ENCODE measurements at places on chromosomes 6 and 20. TPM values are rescaled to one million over a fixed set of nuclear protein-coding genes. Genes with fewer than 3 reads are reported as not detected.

DNA sequence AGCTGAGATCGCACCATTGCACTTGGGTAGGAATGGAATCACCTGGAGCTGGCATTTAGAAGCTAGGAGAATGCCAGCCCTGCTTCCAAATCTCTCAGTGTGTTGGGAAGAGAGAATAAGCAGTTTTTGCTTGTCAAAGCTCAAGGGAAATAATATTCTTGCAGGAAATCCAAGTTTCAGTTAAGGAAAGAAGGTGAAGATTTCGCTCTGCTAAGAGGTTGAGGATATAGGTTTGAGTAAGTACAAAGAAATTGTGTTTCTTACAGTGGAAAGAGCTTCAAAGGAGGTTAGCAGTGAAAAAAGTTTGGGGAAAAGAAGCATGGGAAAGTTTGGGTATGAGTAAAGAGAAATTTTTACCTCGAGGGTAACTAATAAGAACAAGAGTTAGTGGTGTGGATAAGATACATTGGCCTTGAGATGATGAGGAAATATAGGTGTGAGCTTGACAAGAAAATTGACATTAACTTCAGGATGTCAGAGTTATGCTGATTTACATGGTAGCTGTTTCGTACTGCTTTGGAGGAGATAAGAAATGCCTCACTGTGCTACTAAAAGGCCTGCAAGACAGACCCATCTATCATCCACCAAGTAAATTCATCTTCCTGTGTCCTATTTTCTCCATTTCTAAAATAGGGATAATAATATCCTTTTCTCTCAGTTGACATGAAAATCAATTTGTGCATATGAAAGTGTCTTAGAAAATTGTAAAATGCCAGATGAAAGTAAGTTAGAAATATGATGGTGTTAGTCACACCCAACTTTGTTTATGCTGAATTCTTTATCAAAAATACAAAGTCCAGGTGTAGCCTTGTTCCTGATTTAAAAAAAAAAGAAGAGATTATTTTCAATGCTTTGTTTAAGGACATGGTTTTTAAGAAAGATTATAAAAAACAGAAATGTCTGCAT is 12.8 kb upstream of the HINT3 start:
- no peaks in the 10 kb centered on the region for H3K36me3 ChIP-seq
- H3K4me3 ChIP-seq = no peak overlapping the region
- H3K4me1 ChIP-seq = peaks cover 35% of the 10 kb centered on the region

DNA sequence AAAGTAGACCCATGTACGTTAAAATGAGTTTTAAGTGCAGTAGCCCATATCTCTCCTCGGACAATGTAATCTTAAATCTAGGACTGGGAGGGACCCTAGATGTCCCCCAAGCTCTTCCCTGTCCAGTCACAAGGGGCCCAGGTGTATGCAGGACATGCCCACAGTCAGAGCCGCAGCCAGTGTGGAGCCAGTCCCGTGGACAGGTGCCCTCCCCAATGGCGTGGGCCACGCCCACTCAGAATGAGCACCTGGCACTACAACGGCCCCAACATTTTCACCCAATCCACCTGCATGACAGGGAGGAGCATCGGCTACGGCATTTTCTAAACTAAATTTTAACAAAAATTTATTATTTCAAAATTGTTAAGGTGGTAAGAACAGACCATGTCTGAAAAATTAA is 53.2 kb downstream of the WDR27 start:
- H3K36me3 ChIP-seq = no peaks in the 10 kb centered on the region
- H3K4me1 ChIP-seq = no peaks in the 10 kb centered on the region
- H3K27me3 ChIP-seq = no peaks in the 10 kb centered on the region
- H3K27ac ChIP-seq = no peak overlapping the region
- no peak overlapping the region for H3K4me3 ChIP-seq
- DNase-seq = no peak

- no peak overlapping the region for H3K27ac ChIP-seq
- H3K36me3 ChIP-seq = no peaks in the 10 kb centered on the region
- H3K4me3 ChIP-seq = no peak overlapping the region
- peaks cover 43% of the 10 kb centered on the region for H3K27me3 ChIP-seq
- H3K4me1 ChIP-seq = no peaks in the 10 kb centered on the region
Measured at GRCh38 chr6:27608916-27609883, 136.3 kb upstream of the ZNF184 start.

DNA sequence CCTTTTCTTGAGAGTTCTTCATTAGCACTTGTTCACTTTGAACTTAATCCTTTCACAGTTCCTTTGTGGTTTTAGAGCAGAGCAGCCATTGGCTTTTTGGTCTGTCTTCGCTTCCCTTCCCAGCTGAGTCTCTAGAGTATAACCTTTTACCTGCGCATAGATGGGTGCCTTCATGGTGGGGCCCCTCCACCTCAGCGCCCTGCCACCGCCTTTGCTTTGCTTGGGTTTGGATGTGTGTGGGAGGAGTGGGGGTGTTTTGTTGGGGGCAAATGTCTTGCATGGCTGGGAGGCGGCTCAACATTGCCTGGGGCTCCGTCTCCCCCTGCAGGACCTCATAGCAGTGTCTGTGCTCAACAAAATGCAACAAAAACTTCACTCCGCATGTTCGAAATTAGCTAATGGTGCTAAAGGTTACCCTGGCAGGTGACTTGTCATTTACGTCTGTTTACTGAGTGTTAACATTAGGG is 11.9 kb downstream of the PYGB start:
- peaks cover 23% of the 10 kb centered on the region for H3K36me3 ChIP-seq
- no peak overlapping the region for H3K4me3 ChIP-seq
- DNase-seq = no peak
- no peaks in the 10 kb centered on the region for H3K27me3 ChIP-seq
- no peak overlapping the region for H3K27ac ChIP-seq

DNA sequence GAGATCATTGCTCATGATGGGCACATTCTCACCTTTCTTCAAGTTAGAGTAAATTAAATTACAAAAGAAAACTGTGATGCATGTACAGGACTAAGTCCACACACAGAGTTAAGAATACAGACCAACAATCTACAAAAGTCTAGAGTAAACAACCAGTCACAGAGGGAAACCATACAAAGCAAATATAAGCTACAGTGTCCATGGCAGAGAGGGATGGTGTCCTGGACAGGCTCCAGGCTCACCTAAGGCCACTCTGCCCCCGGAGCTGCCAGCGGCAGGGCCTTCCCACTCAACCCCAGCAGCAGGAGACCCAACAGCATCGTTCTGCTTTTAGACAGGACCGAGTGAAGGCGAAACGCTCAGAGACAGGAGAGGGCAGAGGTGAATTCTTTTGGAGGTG is 16.0 kb downstream of the PDE10A start:
- no peak for DNase-seq
- no peak overlapping the region for H3K4me3 ChIP-seq
- no peaks in the 10 kb centered on the region for H3K27me3 ChIP-seq
- H3K36me3 ChIP-seq = no peaks in the 10 kb centered on the region

- H3K27me3 ChIP-seq = peaks cover 13% of the 10 kb centered on the region
- H3K4me1 ChIP-seq = peaks cover 7% of the 10 kb centered on the region
- no peak overlapping the region for H3K4me3 ChIP-seq
- no peak overlapping the region for H3K27ac ChIP-seq
Measured at GRCh38 chr6:170093276-170093657, 197.6 kb downstream of the DLL1 start.

Gene FAM184A
- 15.4 TPM for total RNA-seq

Gene MUC21
- total RNA-seq = 1.1 TPM

Gene TBP
- 12.8 TPM for total RNA-seq
